Stimulated activated CD4-positive, alpha-beta T cell treated with anti-CD3 and anti-CD28 coated beads, TNF-alpha, amount 100 ng/mL, for 48 hours (primary cell): ENCODE measurements at places on chromosomes 12 and 14.

DNA sequence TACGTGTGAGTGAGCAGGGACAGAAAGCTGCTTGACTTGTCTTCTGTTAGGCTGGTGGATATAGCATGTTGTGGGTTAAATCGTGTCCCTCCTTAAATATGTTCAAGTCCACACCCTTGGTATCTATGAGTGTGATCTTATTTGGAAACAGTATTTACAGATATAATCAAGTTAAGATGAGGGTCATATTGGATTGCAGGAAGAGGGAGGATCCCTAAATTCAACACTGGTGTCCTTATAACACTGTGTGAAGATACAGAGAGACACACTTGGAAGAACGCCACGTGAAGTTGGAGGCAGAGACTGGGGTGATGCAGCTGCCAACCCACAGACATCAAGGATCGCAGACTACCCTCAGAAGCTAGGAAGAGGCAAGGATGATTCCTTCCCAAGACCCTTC lies 275.2 kb upstream of the SSTR1 start:
- DNase-seq = no peak

GRCh38 chr12:130576371-130576816 lies 139.7 kb downstream of the RIMBP2 start:
- DNase-seq = no peak

GRCh38 chr14:68253878-68254528 lies 434.4 kb downstream of the RAD51B start:
- no peak for DNase-seq

GRCh38 chr12:56724972-56725722 lies at the start of gene NACA:
Gene NACA, minus strand, starts transcription at chr12:56725299. Its CDS starts 778 bp downstream, at chr12:56724521.
- DNase-seq = peak; percentile 99

GRCh38 chr12:118690506-118690905 lies 290.8 kb upstream of the SRRM4 start:
- no peak for DNase-seq

DNA sequence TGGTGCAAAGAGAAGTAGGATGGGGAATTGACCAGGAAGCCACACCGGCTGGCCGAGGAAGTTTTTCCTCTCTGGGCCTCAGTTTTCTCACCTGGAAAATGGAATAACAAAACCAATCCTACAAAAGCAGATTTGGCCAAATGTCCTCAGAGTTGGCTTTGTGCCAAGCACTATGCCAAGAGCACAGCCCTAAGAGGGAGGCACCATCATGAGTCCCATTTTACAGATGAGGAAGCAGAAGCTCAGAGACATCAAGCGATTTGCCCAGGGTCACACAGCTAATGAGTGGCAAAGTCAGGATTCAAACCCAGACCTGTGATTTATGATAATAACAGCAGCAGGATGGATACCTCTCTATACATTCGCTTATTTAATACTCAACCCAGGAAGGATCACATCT lies 27.3 kb downstream of the RASAL1 start:
- no peak for DNase-seq

DNA sequence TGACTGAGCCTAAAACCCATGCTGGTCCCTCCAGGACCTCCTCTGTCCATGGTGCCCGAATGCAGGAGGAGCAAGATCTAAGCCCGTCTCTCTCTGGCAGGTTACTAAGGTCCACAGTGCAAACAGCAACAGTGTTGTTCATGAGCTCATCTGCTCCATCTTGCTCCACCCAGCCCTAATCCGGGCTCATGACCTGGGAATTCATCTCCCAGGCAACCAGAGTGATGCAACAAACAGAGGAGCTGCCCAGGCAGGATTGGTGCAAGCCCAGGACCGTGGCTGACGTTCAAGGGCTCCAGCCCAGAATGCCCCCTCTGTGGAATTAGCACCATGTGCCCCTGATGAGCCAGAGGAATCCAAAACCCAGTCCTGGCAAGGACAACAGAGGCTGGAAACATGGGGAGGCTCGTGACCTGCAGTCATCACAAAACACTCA lies 29.9 kb downstream of the HSPB8 start:
- DNase-seq = no peak

- DNase-seq = no peak
Measured at GRCh38 chr12:42689699-42690098, 100.2 kb upstream of the PRICKLE1 start.

DNA sequence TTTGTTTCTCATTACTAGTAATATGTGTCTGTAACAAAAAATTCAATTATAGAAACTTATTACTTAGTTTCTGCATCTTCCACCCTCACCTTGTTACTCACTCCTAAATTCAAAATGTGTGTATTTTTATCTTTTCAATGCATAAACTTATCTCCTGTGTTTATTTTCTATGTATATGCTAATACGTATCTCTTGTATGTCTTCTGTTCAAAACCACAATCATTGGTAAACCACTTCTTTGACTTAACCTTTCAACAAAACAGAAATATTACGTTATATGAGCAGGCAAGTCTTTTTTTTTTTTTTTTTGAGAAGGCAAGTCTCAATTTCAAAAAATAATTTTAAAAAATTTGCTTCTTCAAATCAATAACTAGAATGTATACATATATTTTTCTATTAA lies 39.2 kb upstream of the RPH3A start:
- no peak for DNase-seq

DNA sequence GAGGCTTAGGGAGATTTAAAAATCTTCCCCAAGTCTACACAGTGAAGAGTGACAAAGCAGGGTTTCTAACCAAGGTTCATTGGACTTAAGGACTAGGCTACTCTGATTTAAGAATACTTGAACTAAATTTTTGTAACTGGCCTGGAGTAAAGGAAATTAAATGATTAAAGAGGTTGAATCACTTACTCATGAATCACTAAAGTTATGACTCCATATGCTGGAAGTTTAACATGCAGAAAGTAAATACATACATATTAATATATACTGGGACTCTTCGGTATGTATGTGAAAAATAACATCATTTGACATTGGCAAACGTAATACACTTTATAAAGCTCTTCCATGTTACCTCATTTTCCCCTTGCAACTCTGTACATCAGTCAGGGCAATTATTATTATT lies 322.9 kb downstream of the KCNH5 start:
- DNase-seq = no peak

GRCh38 chr12:56469007-56469930 lies 891 bp downstream of the SPRYD4 start:
- DNase-seq = no peak

DNA sequence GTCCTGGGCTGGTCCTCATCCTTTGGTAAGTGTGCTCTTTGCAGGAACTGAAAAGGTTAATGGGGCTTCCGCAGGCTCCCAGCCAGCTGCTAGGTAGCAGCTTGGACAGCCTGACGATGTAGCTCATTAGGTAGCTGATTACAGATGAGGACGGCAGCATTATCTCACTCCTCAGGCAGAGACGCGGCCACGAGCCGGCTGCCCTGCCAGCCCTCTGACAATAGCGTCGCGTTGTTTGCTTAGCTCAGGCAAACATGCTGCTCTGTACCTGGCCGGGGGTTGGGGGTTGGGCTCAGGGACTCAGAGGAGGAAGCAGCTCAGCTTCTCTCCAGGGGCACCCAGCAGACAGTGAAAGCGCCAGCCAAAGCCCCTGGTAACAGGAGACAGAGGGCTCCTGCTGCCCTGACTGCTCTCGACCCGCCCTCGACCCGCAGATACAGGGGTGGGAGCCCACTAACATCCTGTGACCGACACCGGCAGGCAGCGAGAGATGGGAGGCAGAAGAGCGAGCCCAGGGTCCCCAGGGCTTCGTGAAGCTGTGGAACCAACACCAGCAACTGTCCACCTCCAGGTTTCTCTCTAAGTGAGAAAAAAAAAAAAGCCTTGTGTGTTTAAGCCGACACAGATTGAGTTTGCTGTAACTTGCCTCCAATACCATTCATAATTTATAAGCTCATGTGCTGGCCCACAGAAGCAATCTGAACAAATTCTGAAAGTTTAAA lies 53.4 kb upstream of the DLK1 start:
- DNase-seq = no peak

DNA sequence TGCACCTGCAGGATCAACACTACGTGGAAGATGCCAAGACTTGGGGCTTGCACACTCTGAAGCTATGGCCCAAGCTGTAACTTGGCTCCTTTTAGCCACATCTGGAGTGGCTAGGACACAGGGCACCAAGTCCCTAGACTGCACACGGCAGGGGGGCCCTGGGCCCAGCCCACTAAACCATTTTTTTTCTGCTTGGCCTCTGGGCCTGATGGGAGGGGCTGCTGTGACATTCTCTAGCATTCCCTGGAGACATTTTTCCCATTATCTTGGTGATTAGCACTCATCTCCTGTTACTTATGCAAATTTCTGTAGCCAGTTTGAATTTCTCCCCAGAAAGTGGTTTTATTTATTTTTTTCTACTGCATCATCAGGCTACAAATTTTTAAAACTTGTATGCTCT lies 1080.7 kb downstream of the LRFN5 start:
- DNase-seq = no peak

DNA sequence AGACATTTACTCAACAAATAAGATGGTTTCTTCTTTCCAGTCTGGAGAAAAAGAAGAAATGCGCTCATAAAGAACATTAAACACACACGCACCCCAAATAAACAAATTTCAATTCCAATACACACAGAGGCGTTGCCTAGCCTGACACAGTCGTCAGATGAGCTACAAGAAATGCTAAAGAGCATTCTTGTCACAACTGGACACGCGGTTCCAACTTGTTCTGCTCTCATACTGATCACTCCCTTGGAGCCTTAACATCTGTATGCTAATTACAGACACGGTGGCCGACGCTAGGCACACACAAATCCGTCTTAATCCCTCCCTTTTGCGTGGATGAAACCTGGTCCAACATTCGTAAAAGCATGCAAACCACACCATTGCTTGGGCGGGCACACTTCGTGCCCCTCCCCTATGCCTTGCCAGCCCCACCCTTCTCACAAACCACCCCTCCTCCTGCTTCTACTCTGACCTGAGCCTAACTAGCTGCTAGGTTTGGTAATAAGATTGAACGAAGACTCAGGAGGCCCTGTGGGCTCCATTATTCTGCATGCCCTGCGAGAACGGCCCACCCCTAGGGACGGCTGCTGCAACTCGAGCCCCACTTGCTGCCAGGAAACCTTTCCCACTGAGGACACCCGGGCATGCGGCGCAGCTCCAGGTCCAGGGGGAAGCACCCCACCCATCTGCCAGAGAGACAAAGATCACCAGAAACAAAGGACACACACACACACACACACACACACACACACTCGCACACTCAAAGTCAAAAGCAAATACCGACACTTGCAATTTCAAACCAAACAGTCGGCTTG lies 1.2 kb downstream of the KCNK10 start:
- DNase-seq = no peak

DNA sequence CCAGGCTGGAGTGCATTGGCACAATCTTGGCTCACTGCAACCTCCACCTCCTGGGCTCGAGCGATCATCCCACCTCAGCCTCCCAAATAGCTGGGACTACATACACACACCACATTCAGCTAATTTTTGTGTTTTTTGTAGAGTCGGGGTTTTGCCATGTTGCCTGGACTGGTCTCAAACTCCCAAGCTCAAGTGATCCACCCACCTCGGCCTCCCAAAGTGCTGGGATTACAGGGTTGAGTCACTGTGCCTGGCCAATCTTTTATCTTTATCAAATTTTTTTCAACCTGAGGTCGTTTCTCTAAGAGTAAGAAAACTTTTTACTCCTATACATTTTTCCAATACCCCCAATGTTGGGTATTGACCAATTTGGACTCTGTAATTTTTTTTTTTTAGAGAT lies 40.0 kb upstream of the NAP1L1 start:
- DNase-seq = no peak

DNA sequence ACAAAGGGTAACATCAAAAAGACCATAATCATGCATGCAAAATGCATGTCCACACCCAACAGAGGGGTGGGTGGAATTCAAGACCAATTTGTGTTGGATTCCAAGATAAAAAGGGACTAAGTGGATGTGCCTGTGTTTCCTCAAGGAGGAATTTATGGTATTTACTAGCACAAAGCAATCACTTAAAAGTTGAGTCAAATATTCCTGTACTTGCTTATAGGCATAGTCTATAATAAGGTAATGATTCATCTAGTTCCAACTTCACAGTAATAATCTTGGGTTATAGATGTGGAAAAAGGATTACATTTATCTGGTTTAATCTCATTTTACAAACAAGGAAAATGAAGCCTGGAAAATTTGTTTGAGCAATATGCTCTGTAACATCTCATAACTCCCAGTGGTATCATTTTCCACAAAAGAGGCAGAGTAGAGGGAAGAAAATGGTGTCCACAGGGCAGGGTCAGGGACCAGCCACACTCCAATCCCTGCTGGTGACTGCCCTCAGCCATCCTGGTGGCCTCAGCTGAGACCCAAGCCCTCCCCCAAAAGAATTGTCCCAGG lies 80.8 kb upstream of the REP15 start:
- DNase-seq = no peak

DNA sequence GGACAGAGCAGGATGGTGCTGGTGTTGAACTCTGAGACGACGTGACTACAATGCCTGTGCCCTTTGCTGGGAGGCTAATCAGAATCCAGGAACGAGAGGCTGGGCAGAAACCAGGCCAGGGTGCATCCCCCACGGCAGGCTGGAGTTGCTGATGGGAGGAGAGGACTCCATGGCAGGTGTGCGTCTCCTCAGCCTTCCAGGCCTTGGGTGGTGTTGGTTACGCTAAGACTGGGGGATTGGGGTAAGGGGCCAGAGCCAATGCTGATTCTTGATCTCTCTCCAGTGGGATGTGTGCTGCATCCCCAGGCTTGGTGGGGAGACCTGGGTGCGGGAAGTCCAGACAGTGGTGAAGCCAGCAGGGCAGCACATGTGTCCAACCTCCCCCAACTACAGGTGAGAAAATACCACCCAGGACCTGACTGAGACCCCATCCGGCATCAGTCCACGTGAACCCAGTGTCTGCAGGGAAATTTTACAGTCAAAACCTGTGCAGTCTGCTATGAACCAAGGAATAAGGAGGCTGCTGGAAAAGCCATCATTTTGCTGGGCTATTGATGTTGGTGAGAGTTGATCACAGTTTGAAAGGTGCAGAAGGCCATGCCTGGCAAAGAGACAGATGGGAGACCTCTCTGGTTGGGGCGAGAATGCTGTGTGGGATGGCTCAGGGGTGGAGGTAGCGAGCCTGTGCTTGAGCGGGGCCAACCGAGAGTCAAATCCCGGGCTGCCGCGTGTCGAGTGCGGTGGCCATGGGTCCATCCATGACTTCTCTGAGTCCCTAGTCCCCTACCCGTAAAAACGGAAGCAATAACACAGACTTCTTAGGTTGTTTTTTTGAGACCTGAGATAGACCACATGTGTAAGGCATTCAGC lies 89.8 kb downstream of the NTF3 start:
- DNase-seq = no peak

DNA sequence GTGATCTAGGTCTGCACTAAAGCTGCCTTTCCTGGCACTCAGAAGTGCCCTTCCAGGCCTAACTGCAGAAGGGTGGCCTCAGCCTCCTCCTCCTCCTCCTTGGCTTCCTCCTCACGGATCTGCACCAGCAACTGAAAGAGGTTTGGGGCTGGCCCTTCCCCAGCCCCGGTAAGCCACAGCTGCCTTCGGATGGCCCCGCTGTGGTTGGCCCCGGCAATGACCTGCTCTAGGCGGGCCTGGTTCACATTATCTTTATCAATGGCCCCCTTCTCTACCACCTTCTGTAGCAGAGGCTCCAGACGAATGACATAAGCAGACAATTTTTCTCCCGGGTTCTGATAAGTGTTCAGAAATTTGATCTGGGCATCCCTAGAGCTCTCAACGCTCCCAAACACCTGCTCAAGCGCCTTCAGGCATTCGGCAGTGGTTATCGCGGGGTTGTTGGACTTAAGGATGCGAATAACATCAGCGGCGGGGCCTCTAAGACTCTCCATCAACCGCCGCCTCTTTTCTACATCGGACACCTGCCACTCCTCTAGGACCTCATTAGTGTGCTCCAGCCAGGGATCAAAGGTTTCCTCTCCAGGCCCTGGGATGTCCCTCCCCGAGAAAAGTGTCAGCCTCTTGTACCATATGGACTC lies 1.5 kb downstream of the PNMA1 start:
- no peak for DNase-seq
